ENCODE measurements at places on chromosomes 2 and 18.
A peak's percentile ranks its signal among the peaks of the same experiment; 100 is the strongest.

DNA sequence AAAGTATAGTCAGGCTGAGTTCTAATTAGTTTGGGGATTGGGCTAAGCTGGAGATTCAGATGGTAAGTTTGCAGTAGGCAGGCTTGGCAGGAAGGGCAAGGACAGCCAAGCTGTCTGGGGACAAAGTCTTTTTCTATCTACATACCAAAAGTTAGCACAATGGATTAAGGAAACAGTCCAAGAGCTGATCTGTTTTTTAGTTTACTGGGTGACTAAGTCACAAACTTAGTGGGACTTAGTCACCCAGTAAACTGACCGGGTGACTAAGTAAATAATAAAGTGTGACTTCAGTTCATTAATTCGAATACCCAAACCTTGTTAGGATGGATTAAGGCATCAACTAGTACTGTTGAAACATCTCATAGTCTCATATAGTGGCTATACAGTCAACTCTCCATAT lies 1386.0 kb upstream of the CELF4 start:
- no peak for DNase-seq

- DNase-seq, result peak; percentile 59
Observed at GRCh38 chr2:105797298-105797819, 52.6 kb downstream of the NCK2 start.

DNA sequence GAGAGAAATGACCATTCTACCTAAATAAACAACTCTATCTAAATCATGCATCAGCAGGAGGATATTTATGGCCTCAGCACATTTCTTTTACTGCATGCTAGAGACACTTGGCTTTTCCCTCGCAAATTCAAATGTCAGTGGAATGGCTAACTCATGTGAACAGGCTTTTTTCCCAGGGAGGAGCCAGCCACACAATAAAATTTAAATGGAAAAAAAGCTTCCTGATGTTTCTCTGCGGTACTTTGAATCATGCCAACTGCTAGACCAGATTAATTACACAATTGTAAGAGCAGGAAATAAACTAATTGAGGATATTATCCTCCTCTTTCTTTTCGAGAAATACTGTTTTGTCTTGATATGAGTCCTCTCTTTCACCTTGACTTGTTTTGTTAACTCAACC lies 676.3 kb downstream of the IRS1 start:
- DNase-seq, result no peak

DNA sequence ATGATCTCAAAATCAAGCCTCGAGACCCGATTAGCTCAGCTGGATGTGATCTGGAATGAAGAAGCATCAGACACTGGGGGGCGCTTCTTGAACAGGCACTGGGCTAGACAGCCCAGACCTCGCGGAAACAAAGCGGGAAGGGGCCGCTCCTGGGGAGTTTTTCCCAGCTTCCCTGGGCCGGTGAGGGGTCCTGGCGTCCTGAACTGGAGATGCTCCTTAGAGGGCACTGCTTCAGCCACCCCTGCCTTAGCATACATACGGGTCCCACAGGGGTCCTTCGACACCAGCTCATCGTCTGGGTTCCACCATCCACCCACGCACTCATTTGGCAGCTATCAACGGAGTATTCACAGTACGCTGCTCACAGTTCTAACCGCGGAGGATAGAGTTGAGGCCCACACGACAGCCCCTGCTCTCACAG lies 146.7 kb downstream of the TSN start:
- DNase-seq, result no peak

All from NK-92 treated with Interleukin-12 subunit alpha and Interleukin-12 subunit beta, amount 100 ng/mL, for 24 hours (cell line).